ENCODE measurements at places on chromosomes 1 and 21. TPM values are rescaled to one million over a fixed set of nuclear protein-coding genes. Genes with fewer than 3 reads are reported as not detected.

SLC35D1 gene
- 3.7 TPM for total RNA-seq

- no peaks in the 10 kb centered on the region for H3K27me3 ChIP-seq
- no peaks in the 10 kb centered on the region for H3K4me1 ChIP-seq
- no peak for DNase-seq
- H3K36me3 ChIP-seq = no peaks in the 10 kb centered on the region
These were observed 272.5 kb downstream of the RRAGC start for GRCh38 chr1:38586993-38587646.

OR2T10 gene
- not detected for total RNA-seq

GRCh38 chr1:55478742-55479141 lies 263.6 kb upstream of the USP24 start:
- no peaks in the 10 kb centered on the region for H3K36me3 ChIP-seq
- H3K4me1 ChIP-seq = no peaks in the 10 kb centered on the region
- DNase-seq = no peak
- H3K27me3 ChIP-seq = no peaks in the 10 kb centered on the region

DNA sequence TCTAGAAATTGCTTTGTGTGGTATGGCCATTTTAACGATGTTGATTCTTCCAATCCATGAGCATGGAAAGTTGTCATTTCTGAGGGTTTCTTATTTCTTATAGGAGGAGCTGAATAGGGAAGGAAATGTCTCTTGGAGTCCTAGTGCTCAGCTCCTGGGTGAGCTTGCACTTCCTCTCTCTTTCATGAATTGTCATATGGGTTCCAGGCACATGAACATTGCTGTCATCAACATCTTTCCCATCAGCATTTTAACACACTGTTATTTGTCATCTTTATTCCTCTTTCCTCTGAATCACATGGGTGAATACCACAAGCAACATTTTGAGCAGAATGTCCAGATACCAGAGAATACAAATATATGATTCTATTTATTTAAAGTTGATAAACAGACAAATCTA lies 23.4 kb downstream of the SLAMF6 start:
- H3K27me3 ChIP-seq = no peaks in the 10 kb centered on the region
- H3K4me1 ChIP-seq = no peaks in the 10 kb centered on the region

DNA sequence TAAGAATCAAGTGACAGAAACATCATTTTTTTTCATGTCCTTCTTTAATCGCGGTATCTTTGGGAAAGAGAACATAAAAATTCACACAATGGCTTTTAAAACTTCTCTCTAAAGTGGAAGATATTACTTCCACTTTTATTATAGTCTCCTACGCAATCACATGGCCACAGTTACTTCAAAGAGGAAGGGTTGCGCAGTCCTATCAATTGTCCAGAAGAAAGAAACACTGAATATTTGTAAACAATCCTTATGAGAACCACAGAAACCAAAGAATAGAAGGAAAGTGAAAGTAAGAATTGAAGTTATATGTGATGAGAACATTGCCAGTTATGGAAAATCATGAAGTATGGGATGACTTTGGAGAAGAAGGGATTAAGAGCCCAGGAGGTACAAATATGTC lies 32.6 kb downstream of the CFH start:
- H3K36me3 ChIP-seq = no peaks in the 10 kb centered on the region
- H3K27me3 ChIP-seq = no peaks in the 10 kb centered on the region
- no peak overlapping the region for H3K27ac ChIP-seq
- no peak for DNase-seq
- no peaks in the 10 kb centered on the region for H3K4me1 ChIP-seq
- no peak overlapping the region for H3K4me3 ChIP-seq

GRCh38 chr1:40621821-40622450 lies 43.5 kb downstream of the RIMS3 start:
- no peak overlapping the region for H3K27ac ChIP-seq
- DNase-seq = peak; percentile 37
- H3K4me1 ChIP-seq = no peaks in the 10 kb centered on the region

LCE2B gene
- not detected for total RNA-seq

GRCh38 chr1:206082831-206083695 lies 30.1 kb downstream of the RHEX start:
- no peaks in the 10 kb centered on the region for H3K36me3 ChIP-seq
- H3K4me3 ChIP-seq = no peak overlapping the region
- H3K4me1 ChIP-seq = no peaks in the 10 kb centered on the region
- H3K27me3 ChIP-seq = no peaks in the 10 kb centered on the region

- no peaks in the 10 kb centered on the region for H3K27me3 ChIP-seq
- no peak overlapping the region for H3K27ac ChIP-seq
- no peaks in the 10 kb centered on the region for H3K36me3 ChIP-seq
- no peak for DNase-seq
- no peak overlapping the region for H3K4me3 ChIP-seq
These were observed 4.5 kb downstream of the CNR2 start for GRCh38 chr1:23908453-23909341.

- no peak overlapping the region for H3K27ac ChIP-seq
- no peaks in the 10 kb centered on the region for H3K27me3 ChIP-seq
- no peaks in the 10 kb centered on the region for H3K4me1 ChIP-seq
- H3K4me3 ChIP-seq = no peak overlapping the region
- no peak for DNase-seq
- H3K36me3 ChIP-seq = no peaks in the 10 kb centered on the region
These were observed 22.8 kb upstream of the RXRG start for GRCh38 chr1:165467706-165468105.

FABP3 gene
- 24.2 TPM for total RNA-seq

CD48 gene
- not detected for total RNA-seq

MMP23B gene
- 71.3 TPM for total RNA-seq

DNA sequence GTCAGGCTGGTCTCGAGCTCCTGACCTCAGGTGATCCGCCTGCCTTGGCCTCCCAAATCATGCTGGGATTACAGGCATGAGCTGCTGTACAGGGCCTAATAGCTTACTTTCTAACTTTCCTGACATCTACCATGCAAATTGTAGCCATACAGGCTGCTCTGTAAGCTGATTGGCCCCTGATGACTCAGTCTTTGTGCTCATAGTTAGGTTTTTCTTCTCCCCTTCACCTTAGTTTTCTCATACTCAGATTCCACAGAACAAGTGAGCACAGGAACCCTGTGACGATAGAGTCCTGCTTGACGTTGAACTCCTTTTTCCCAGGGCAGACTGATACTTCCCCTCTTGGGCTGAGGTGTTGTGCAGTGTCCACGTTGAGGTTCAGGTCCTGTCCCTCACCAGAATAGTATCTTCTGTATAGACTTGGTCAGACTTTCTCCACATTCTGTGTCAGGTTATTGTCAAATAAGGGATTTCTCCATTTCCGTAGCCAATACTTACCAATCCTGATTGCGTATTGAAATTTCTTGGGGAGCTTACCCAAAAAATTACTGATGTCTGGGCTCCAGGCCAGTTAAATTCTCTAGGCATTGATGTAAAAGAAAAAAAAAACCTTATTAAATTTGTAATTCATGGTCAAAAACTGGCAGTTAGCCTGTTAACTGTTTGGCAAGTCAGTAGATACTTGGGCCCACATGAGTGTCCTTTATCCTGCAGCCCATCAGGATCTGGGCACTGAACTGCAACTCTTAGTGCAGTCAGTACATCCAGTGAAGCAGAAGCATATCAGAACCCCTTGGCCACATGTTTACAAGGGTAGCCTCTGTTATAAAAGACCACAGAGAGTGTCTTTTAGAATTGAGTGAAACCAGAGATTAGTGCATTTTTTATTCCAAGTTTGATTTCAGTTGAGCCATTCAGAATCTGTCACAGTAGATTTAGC lies 118.2 kb downstream of the DYRK1A start:
- H3K27me3 ChIP-seq = no peaks in the 10 kb centered on the region
- H3K4me1 ChIP-seq = no peaks in the 10 kb centered on the region
- no peak overlapping the region for H3K4me3 ChIP-seq
- H3K27ac ChIP-seq = no peak overlapping the region

DNA sequence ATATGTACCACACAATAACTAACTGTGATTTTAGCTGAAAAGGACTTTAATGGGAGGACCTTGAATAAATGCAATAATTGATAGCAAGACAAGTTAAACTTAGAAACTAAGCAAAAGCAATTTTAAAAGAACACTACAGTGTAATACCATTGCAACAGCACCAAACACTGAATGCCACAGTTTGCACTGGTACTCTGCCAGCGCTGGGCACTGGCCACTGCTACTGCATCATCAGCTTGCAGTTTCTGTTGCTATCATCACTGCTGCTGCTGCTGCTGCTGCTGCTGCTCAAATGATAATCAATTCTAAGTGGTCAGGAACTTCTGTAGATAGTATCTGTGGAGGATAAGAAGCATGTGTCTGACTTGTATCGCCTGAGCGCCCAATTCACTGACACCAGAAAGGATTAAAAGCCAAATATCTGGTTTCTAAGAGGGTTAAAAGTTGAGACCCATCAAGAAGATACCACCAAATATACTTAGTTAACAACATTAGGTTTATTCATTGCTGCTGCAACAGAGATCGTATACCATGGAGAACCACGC lies 306.9 kb downstream of the LRRC40 start:
- H3K4me1 ChIP-seq = no peaks in the 10 kb centered on the region
- no peak for DNase-seq
- H3K4me3 ChIP-seq = no peak overlapping the region
- H3K36me3 ChIP-seq = no peaks in the 10 kb centered on the region
- H3K27ac ChIP-seq = no peak overlapping the region

LAMTOR2 gene
- total RNA-seq = 43.9 TPM

TNNI3K gene
- 3.9 TPM for total RNA-seq

DNA sequence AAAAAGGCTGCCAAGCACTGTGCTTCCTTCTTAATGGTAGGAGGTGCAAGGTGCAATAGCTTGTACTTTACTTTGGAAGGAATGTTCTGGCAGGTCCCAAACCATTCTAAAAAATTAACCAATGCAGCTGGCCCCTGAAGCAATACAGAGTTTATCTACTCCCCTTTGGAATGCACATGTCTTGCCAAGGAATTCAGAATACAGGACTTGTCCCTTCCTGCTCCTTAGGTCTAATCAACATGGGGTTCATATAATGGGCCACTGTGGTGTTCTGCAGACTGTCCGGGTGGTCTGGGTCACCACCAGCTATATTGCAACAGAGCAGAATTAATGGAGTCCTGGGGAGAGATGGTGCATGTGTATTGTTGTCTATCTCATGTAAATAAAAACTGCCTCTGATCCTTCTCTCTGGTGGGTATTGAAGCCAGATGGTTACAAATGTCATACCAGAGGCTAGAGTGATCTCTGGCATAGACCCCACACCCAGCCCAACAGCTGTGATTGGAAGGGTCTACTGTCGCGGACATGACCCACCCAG lies 112.8 kb downstream of the RIPK4 start:
- peaks cover 12% of the 10 kb centered on the region for H3K4me1 ChIP-seq
- no peak overlapping the region for H3K4me3 ChIP-seq
- no peaks in the 10 kb centered on the region for H3K27me3 ChIP-seq
- no peaks in the 10 kb centered on the region for H3K36me3 ChIP-seq

CD55 gene
- 73.1 TPM for total RNA-seq

DNA sequence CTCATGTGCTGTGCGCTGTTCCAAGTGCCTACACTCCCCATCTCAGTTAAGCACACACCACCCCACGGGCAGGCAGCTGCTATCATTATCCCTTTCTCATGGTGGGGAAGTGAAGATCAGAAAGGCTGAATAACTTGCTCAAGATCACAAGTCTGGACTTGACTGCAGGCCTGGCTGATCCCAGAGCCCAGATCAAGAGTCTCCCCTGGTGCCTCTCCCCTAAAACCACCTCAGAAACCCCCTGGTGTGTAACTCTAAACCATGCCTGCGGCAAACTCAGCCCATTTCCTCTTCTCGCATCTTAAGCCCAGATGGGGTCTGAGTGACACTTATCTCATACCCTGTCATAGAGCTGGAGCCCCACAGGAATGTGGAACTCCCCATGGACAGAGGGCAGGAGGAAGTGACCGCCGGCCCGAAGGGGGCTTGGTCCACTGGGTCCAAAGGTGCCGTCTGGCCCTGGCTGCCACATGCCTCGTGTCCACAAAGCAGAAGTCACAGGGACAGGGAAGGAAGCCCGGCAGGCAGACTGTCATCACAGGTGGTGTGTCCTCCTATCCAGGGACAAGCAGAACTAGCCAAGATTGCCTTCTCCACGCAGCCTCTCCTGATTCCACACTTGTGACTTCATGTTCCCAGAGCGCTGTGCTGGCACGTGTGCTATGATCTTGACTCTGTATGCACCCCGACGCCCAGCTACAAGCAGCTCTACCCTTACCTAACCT lies 92.1 kb downstream of the SYF2 start:
- no peaks in the 10 kb centered on the region for H3K27me3 ChIP-seq
- H3K36me3 ChIP-seq = no peaks in the 10 kb centered on the region
- H3K4me3 ChIP-seq = no peak overlapping the region
- DNase-seq = no peak

GRCh38 chr1:158357441-158357840 lies 3.7 kb downstream of the CD1E start:
- DNase-seq = no peak
- no peak overlapping the region for H3K27ac ChIP-seq
- no peaks in the 10 kb centered on the region for H3K27me3 ChIP-seq
- H3K36me3 ChIP-seq = no peaks in the 10 kb centered on the region

GRCh38 chr1:200674838-200675587 lies 5.3 kb upstream of the DDX59 start:
- no peak for DNase-seq
- no peak overlapping the region for H3K4me3 ChIP-seq
- no peak overlapping the region for H3K27ac ChIP-seq
- H3K36me3 ChIP-seq = no peaks in the 10 kb centered on the region
- peaks cover 4% of the 10 kb centered on the region for H3K4me1 ChIP-seq

DNA sequence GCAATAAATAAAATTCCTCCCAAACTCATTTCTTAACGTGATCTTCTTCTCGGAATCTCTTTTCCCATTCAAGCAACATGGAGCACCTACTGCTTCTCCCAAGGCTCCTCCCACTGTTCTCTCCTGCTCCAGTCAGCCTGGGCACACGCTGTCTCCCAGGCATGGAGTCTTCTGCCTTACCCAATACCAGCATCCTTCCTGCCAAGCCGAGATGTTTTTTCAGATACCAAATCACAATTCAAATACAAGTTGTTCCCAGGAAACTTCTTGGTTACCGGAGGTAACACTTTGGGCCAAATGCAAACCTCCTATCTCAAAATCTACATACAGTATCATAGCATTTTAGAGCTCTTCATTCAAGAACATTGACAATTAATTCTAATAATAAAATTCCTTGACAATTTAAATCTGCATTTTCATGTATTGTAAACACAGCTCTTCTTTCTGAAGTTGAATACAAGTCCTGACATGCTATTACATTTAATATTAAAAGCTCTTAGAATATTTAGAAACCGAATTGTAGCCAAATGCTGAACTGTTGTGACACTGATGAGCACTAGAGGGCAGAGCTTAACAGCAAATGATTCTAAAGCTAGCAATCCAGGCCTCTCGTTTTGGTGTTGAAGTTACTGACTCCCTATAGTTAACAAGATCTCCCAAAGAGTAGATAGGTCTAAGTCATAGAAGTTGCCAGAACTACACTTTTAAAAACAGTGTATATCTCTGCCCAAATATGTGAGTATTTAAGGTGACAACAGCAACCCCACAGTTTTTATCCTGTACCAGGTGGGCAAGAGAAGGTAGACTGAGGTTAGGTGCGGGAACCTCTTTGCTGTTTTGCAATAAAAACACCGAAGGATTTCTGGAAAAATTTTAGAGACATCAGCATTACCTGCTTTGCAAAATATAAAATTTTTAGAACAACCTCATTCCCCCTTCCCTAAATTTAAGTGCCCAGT lies 52.3 kb downstream of the BCAR3 start:
- H3K4me1 ChIP-seq = peaks cover 19% of the 10 kb centered on the region
- DNase-seq = no peak
- no peaks in the 10 kb centered on the region for H3K36me3 ChIP-seq
- H3K27ac ChIP-seq = no peak overlapping the region
- H3K4me3 ChIP-seq = no peak overlapping the region
